T-cell (primary cell): ENCODE measurements at places on chromosomes 7 and 10.

DNA sequence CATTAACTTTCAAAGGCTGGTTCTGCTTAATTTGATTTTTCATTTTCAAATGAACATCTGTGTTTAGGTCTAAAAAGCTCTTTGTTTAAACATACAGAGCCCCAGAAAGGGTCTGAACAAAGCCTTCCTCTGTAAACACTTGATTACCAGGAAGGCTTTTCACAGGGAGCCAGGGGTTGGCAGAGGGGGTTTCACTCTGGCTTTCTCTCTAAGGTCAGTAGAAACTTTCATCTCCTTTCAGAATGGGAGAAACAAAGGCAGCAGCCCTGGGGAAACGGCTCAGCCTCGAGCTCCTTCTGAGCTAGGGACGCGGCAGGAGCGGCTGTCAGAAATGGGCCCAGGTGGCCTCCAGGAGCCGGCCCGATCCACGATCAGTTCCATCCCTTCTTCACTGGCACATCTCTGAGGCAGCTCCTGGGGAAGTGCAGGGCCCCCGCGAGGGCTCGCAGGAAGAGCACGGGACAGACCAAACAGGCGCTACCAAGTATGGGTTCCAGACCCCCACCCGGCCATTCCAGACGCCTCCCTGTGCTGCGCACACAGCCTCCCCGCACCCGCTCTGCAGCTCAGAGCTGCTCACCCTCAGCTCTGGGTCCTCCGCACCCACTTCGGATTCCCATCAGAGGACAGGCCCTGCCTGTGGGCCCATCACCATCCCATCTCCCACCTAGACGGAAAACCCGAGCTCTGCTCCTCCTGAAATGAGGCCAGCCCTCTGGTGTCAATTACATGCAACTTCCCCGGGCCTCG, 124.1 kb downstream of the MAD1L1 start:
- H3K4me3 ChIP-seq = no peak overlapping the region
- DNase-seq = no peak
- peaks cover 20% of the 10 kb centered on the region for H3K4me1 ChIP-seq
- peaks cover 7% of the 10 kb centered on the region for H3K36me3 ChIP-seq
- H3K27ac ChIP-seq = no peak overlapping the region

DNA sequence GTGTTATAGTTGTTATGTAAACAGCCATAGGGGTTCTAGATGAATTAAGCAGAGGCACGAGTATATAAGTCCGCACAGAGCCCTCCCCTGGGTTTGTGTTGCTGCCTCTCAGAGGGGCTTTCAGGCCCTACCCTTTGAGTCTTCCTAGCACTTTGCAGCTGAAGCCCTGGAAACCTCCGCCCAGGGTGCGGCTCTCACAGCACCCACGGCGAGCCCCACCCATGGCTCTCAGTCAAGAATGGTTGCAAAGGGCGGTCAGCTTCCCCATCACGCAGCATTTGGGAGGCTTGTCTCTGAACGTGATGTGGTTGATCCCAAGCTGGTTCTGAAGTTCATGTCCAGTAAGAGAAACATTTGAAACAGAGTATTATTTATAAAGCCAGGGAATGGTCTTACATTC, 18.8 kb upstream of the INSIG1 start:
- no peak for DNase-seq
- no peaks in the 10 kb centered on the region for H3K36me3 ChIP-seq
- H3K27me3 ChIP-seq = no peaks in the 10 kb centered on the region
- H3K27ac ChIP-seq = no peak overlapping the region
- no peaks in the 10 kb centered on the region for H3K4me1 ChIP-seq
- no peak overlapping the region for H3K4me3 ChIP-seq

GRCh38 chr7:128424686-128425275, 15.0 kb upstream of the IMPDH1 start:
- H3K27ac ChIP-seq = no peak overlapping the region
- H3K4me1 ChIP-seq = no peaks in the 10 kb centered on the region
- no peaks in the 10 kb centered on the region for H3K36me3 ChIP-seq
- no peak for DNase-seq

- H3K27ac ChIP-seq = no peak overlapping the region
- DNase-seq = no peak
- no peak overlapping the region for H3K4me3 ChIP-seq
- H3K4me1 ChIP-seq = no peaks in the 10 kb centered on the region
- no peaks in the 10 kb centered on the region for H3K27me3 ChIP-seq
Observed at GRCh38 chr7:37081436-37081835, 357.1 kb upstream of the AOAH start.

DNA sequence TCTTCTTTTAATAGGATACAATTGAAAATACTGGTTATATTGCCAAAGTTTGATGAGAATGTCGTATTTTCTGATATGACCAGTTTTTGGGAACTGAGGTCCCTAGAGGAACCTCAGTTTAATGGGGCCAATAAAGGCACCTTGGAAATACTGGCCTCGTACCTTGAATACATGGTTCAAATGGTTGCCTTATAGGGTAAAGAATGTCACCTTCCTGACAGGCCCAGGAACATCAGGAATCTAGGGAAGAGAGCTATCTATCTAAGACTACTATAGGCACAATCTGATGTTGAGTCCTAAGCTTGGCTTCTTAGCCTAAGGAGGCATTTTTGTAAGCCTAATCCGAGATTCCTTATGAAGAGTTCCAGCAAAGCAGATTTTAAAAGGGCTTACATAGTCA, 9.3 kb downstream of the SHTN1 start:
- DNase-seq = no peak
- H3K4me1 ChIP-seq = no peaks in the 10 kb centered on the region
- no peaks in the 10 kb centered on the region for H3K36me3 ChIP-seq
- H3K27me3 ChIP-seq = no peaks in the 10 kb centered on the region
- no peak overlapping the region for H3K4me3 ChIP-seq

DNA sequence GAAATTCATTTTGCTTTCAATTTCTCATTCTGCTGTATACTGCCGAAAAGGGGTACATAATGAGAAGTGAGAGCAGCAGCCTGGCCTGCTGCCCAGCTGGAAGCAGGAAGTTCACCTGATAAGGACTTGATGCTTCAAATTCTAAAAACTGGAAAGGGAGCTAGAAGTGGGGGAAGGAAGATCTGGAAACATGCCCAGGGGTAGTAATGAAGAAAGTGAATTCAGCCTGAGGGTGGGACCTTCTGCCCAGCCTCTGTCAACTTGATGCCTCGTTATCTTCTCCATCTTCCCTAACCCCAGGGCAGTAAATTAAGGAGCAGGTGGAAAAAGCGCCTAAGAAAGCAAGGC, 69.4 kb downstream of the ARMH3 start:
- H3K4me1 ChIP-seq = no peaks in the 10 kb centered on the region
- peaks cover 61% of the 10 kb centered on the region for H3K36me3 ChIP-seq
- no peak for DNase-seq
- no peak overlapping the region for H3K27ac ChIP-seq

GRCh38 chr7:75050501-75050900, 23.1 kb downstream of the RCC1L start:
- H3K4me1 ChIP-seq = no peaks in the 10 kb centered on the region
- H3K36me3 ChIP-seq = peaks cover 66% of the 10 kb centered on the region
- no peak for DNase-seq

DNA sequence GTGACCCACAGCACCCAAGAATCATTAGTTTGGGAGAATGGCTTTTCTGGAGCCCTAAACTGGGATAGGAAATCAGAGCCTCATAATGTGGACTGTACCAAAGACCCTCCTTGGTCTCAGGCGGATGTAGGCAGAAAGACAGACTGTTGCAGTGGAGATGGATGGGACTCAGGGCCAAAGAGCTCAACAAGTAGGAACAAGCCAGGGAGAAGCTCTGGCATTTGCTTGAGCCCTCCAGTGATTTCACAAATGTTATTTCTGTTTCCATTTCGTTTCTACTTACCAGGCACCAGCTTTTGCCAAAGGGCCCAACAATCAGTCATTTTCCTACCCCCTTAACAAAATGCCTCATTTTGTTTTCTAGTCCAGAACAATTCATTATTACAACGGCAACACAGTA, 762.7 kb downstream of the KCNMA1 start:
- no peak for DNase-seq
- H3K4me3 ChIP-seq = no peak overlapping the region
- no peaks in the 10 kb centered on the region for H3K4me1 ChIP-seq
- no peak overlapping the region for H3K27ac ChIP-seq
- H3K27me3 ChIP-seq = no peaks in the 10 kb centered on the region
- no peaks in the 10 kb centered on the region for H3K36me3 ChIP-seq

GRCh38 chr7:7912937-7913336, 55.7 kb upstream of the GLCCI1 start:
- H3K4me3 ChIP-seq = no peak overlapping the region
- H3K36me3 ChIP-seq = no peaks in the 10 kb centered on the region
- no peak for DNase-seq
- H3K4me1 ChIP-seq = no peaks in the 10 kb centered on the region
- no peaks in the 10 kb centered on the region for H3K27me3 ChIP-seq

- H3K36me3 ChIP-seq = no peaks in the 10 kb centered on the region
- H3K27me3 ChIP-seq = peaks cover 15% of the 10 kb centered on the region
- DNase-seq = no peak
- H3K27ac ChIP-seq = no peak overlapping the region
Observed at GRCh38 chr7:155533827-155534690, 12.3 kb downstream of the CNPY1 start.

- H3K4me3 ChIP-seq = peak overlapping the region; percentile 75
- H3K27ac ChIP-seq = peak overlapping the region; percentile 89
- no peaks in the 10 kb centered on the region for H3K36me3 ChIP-seq
- no peak for DNase-seq
Observed at GRCh38 chr7:135509589-135509838, 388 bp downstream of the CNOT4 start.

DNA sequence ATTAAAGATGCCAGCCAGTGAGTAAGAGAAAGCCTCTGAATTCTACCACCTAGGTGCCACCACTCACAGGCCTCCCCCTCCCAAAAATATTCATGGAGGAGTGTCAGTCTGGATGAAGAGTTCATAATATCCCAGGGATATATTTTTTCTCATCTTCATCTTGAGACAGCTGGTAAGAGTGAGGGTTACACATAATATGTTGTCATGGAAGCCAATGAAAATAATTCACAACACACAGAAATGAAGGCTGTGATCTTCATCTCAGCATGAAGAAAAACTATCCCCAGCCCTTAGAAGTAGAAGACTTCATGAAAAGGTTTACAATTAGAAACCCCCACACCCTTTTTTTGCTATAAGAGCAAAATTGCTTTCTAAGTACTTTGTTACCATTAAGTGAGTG, 175.6 kb downstream of the DNAH11 start:
- H3K4me3 ChIP-seq = no peak overlapping the region
- no peak overlapping the region for H3K27ac ChIP-seq
- DNase-seq = no peak
- H3K4me1 ChIP-seq = no peaks in the 10 kb centered on the region
- no peaks in the 10 kb centered on the region for H3K27me3 ChIP-seq

GRCh38 chr7:84294847-84295455, 100.4 kb upstream of the SEMA3A start:
- H3K4me3 ChIP-seq = no peak overlapping the region
- no peak for DNase-seq
- H3K4me1 ChIP-seq = no peaks in the 10 kb centered on the region

DNA sequence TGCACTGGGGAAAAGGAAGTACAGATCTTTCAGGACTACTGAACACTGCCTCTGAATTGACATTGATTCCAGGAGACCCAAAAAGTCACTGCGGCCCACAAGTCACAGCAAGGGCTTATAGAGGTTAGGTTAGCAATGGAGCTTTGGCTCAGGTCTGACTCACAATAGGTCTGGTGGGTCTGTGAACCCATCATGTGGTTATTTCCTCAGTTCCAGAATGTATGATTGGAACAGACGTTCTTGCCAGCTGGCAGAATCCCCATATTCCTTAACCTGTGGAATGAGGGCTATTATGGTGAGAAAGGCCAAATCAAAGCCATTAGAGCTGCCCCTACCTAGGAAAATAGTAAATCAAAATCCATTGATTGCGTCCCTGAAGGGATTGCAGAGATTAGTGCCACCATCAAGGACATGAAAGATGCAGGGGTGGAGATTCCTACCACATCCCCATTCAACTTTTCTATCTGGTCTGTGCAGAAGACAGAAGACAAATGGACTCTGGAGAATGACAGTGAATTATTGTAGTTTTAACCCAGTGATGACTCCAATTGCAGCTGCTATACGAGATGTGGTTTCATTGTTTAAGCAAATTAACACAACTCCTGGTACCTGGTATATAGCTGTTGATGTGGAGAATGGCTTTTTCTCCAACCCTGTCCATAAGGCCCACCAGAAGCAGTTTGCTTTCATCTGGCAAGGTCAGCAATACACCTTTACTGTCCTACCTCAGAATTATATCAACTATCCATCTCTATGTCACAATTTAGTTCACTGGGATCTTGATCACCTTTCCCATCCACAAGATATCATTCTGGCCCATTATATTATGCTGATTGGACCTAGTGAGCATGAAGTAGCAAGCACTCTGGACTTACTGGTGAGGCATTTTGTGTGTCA, 44.5 kb upstream of the PIK3CG start:
- no peaks in the 10 kb centered on the region for H3K36me3 ChIP-seq
- H3K4me3 ChIP-seq = no peak overlapping the region
- H3K4me1 ChIP-seq = no peaks in the 10 kb centered on the region
- no peaks in the 10 kb centered on the region for H3K27me3 ChIP-seq
- no peak overlapping the region for H3K27ac ChIP-seq
- DNase-seq = no peak

GRCh38 chr10:36534471-36535002, 590.9 kb upstream of the ANKRD30A start:
- H3K4me3 ChIP-seq = no peak overlapping the region
- no peaks in the 10 kb centered on the region for H3K36me3 ChIP-seq
- no peak overlapping the region for H3K27ac ChIP-seq
- H3K27me3 ChIP-seq = no peaks in the 10 kb centered on the region
- no peaks in the 10 kb centered on the region for H3K4me1 ChIP-seq
- no peak for DNase-seq

GRCh38 chr10:7337431-7338171, 73.2 kb downstream of the SFMBT2 start:
- no peak overlapping the region for H3K4me3 ChIP-seq
- H3K27me3 ChIP-seq = no peaks in the 10 kb centered on the region
- H3K36me3 ChIP-seq = no peaks in the 10 kb centered on the region
- DNase-seq = no peak
- H3K27ac ChIP-seq = no peak overlapping the region

- H3K27me3 ChIP-seq = no peaks in the 10 kb centered on the region
- H3K4me3 ChIP-seq = no peak overlapping the region
- H3K27ac ChIP-seq = no peak overlapping the region
- no peaks in the 10 kb centered on the region for H3K36me3 ChIP-seq
Observed at GRCh38 chr10:86944471-86944870, 12.9 kb downstream of the MMRN2 start.

DNA sequence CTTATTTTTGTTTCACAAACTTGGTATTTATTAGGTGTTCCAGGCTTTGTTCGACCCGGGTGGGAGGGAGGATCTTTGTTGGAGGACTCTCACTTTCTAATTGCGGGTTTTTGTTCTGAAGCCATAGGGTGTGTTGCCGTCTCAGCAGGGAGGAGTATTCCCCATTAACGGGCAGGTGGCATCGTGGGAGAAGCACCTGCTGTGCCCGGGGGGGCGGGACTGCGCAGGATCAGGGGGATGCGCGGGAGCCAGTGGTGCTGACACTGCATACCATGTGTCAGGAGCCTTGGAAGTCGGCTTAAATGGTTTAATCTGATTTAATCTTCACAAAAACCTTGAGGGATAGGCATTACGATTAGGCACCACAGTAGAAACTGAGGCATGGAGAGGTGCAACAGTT, 113.0 kb downstream of the MGMT start:
- H3K36me3 ChIP-seq = peaks cover 2% of the 10 kb centered on the region
- H3K27ac ChIP-seq = no peak overlapping the region
- no peaks in the 10 kb centered on the region for H3K27me3 ChIP-seq
- no peak overlapping the region for H3K4me3 ChIP-seq
- no peak for DNase-seq
